Smooth muscle cell of the umbilical artery (primary cell): ENCODE measurements at places on chromosomes 3 and 15. TPM values are rescaled to one million over a fixed set of nuclear protein-coding genes. Genes with fewer than 3 reads are reported as not detected.

LRRFIP2 gene
- 33.3 and 49.1 TPM in 2 replicates for total RNA-seq

STX19 gene
- total RNA-seq, result not detected in 2 replicates

CHRNB4 gene
- not detected in 2 replicates for total RNA-seq

PLA1A gene
- 0.30 and 0.32 TPM in 2 replicates for total RNA-seq

SAMMSON gene
- under 0.01 TPM in 1 of 2 replicates, not detected in the other for total RNA-seq

ENTPD3 gene
- total RNA-seq, result 0.14 and 0.30 TPM in 2 replicates

SNTN gene
- not detected in 2 replicates for total RNA-seq

CAND2 gene
- 3.2 and 4.5 TPM in 2 replicates for total RNA-seq

GOLGA8R gene
- 1.2 and 3.3 TPM in 2 replicates for total RNA-seq

C2CD4A gene
- not detected in 2 replicates for total RNA-seq

DPPA2 gene
- not detected in 2 replicates for total RNA-seq

MYD88 gene
- 10.1 and 16.5 TPM in 2 replicates for total RNA-seq

PROK2 gene
- total RNA-seq, result not detected in 2 replicates

MRAS gene
- total RNA-seq, result 48.9 and 76.3 TPM in 2 replicates

ERICH6 gene
- total RNA-seq, result not detected in 2 replicates

EPHA3 gene
- total RNA-seq, result 4.2 and 17.0 TPM in 2 replicates

RBP2 gene
- not detected in 2 replicates for total RNA-seq

AMIGO3 gene
- 0.30 TPM in 1 of 2 replicates, not detected in the other for total RNA-seq

DBR1 gene
- 13.4 and 14.8 TPM in 2 replicates for total RNA-seq

NOX5 gene
- total RNA-seq, result 0.30 and 0.65 TPM in 2 replicates

PLSCR5 gene
- not detected in 2 replicates for total RNA-seq

SLC27A2 gene
- 0.05 and 0.30 TPM in 2 replicates for total RNA-seq

TTC21A gene
- total RNA-seq, result 3.0 and 3.5 TPM in 2 replicates

RAB6B gene
- total RNA-seq, result 0.30 and 1.6 TPM in 2 replicates

SMCO1 gene
- total RNA-seq, result not detected in 2 replicates

ZNF35 gene
- 18.5 and 18.7 TPM in 2 replicates for total RNA-seq

MESP1 gene
- under 0.01 and 0.09 TPM in 2 replicates for total RNA-seq

AGBL1 gene
- total RNA-seq, result not detected in 2 replicates

RHOV gene
- under 0.01 TPM in 1 of 2 replicates, not detected in the other for total RNA-seq

BOC gene
- 1.8 and 2.4 TPM in 2 replicates for total RNA-seq

XXYLT1 gene
- total RNA-seq, result 21.9 and 25.8 TPM in 2 replicates

STRIT1 gene
- total RNA-seq, result not detected in 2 replicates

IGSF10 gene
- 0.59 and 1.6 TPM in 2 replicates for total RNA-seq

DUOXA2 gene
- total RNA-seq, result not detected in 2 replicates

HYKK gene
- total RNA-seq, result 2.6 and 4.2 TPM in 2 replicates

GLDN gene
- under 0.01 TPM in 1 of 2 replicates, not detected in the other for total RNA-seq

TRPM1 gene
- not detected in 2 replicates for total RNA-seq

ETV5 gene
- 37.7 and 58.2 TPM in 2 replicates for total RNA-seq

FBN1 gene
- total RNA-seq, result 1,277 and 1,737 TPM in 2 replicates

LEO1 gene
- 34.7 and 49.9 TPM in 2 replicates for total RNA-seq

ZCWPW2 gene
- 0.74 and 1.2 TPM in 2 replicates for total RNA-seq

STAC gene
- 0.30 and 0.88 TPM in 2 replicates for total RNA-seq

CKMT1A gene
- not detected in 2 replicates for total RNA-seq

ISL2 gene
- 1.8 and 2.4 TPM in 2 replicates for total RNA-seq
